ENCODE measurements at places on chromosomes 2 and 18. TPM values are rescaled to one million over a fixed set of nuclear protein-coding genes. Genes with fewer than 3 reads are reported as not detected.
A peak's percentile ranks its signal among the peaks of the same experiment; 100 is the strongest.

DNA sequence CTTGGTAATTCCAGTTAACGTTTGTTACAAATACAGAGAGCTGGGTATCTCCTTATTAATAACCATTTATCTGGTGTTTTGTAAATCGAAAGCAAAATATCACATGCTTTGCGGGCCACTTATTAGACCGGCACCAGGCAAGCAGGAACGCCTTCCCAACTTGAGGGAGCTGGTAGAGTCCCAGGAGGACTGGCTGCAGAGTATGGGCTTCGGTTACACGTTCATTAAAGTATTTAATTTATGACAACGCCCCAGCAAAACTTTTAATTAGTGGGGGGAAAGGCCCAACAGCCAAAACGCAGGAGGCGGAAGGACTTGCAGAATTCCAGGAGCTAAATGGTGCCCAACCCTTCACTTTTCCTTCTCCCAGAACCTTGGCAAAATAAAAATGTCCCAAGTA lies 3.7 kb downstream of the SMAD7 start:
- DNase-seq: no peak

DNA sequence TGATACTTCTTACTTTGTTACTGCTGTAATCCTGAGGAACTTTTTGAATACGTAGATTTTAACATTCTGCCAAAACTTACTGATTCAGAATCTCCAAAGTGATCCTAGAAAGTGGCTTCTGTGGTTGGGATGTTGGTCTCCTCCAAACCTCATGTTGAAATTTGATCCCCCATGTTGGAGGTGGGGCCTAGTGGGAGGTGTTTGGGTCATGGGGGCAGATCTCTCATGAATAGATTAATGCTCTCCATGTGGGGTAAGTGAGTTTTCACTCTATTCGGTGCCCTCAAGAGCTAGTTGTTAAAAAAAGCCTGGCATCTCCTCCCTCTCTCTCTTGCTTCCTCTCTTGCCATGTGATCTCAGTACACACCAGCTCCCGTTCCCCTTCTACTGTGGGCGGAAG lies 329.9 kb downstream of the HRH4 start:
- DNase-seq: no peak

DNA sequence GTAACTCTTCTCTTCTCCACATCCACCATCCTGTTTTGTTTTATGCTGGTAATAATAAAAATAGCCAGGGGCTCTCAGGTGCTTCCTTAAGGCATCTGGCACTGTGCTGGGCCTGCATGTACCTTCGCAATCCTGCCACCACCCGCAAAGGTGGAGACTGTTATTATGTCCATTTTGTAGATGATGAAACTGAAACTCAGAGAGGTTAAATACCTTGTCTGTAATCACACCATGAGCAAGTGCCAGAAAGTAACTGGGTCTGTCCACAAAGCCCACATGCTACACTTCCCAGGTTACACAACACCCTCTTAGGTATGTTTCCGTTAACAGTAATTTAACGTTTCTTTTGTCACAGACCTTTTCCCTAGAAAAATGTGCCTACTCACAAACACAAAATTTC lies 27.0 kb downstream of the NRP2 start:
- no peak for DNase-seq

DNA sequence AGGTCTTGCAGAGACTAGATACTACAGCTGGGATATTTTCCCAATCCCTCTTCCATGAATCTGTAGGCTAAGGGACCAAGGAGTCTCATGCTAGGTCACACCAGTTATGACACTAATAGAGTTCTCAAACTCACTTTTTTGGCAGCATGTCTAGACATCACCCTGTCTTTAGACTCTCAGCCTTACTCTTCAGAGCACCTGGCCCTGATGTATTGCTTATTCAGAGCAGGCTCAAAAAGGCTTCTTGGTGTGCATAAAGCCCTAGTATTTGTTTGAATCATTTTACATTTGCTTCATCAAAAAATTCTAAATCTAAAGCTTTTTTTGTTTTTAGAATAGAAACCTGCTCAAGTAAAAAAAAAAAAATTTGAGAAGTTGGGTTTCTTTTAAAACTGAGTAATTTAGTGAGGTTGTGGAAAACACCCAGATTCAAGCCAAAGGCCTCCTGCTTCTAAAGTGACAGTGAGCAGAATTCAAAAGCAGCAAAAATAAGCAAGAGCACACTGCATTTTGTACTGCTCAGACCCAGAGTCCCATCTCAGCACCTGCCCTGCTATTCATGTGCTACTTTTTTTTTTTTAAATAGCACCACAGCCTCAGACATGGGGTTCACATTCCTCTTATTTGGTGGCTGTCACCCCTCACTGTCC lies 18.0 kb upstream of the DNAH6 start:
- no peak for DNase-seq

DNA sequence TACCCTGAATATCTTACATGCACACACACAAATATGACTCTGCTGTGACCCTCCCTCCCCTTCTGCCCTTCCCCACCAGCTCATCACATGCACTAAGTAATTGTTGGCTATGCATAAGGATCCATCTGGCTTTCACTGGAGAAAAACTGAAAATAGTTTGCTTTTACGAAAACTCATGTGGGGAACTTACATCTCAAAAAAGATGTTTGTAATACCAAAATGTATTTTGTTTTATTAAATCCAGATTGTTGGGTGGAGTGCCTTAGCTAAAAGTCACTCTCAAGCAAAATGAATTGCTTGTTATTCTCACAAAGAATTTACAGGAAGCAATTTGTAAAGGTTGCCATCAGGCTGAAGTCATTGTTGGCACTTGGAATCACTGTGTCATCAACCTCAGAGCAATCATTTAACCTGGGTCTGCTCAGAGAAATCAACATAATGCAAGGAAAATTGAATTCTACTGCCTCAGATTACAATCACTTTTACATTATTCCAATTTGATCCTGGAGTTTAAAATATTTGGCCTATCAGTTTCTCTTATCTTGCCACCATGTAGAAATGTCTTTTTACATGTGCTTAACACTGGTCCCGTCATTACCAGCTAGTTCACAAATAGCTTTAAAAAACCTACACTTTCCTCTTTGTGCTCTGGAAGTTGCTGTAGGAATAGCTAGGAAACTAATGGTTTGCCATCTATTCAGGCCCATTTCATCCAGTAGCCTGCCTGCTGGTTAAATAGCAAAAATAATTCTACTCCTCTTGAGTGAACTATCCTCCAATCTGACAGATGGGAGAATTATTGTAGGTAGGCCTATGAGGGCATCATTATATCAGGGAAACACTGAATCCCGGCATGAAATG lies 90.3 kb upstream of the TMEM17 start:
- no peak for DNase-seq

DNA sequence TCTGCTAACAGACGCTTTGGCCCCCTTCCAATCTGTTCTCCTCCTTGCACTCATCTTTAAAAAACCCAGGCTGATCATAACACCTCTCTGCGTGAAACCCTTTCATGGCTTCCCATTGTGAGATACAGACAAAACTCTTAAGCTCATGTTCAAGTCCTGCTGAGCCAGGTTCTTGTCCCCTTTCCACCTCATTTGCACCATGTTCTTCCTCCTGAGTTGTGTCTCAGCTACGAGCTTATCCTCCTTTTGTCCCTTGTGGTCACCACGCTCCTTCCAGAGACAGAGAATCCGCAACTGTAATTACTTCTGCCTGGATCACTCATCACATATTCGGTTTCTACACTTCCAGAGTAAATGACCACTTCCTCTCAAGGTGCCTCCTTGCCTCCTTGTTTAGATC lies 238.8 kb downstream of the ACTR3 start:
- DNase-seq: no peak

- DNase-seq: no peak
Measured at GRCh38 chr2:3126171-3126910, 251.3 kb downstream of the EIPR1 start.

DNA sequence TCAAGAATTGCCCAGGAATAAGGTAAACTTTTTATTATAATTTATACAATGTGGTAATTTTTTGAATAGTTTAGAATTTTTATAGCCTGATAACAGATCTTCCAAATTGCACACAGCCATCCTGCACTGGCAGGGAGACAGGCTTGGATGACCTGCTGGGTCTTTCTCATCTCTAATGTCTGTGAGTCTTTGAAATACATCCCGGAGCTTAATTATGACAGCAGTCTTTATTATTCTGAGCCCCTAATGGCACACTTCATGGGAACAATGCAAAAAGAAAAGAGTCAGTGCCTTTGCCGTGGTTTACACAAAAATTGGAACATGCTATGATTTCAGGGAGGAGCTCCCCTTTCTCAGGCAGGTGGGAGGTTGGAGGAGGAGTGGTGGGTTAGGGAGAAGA lies 71.0 kb downstream of the TMEM182 start:
- no peak for DNase-seq

- no peak for DNase-seq
Measured at GRCh38 chr2:19774805-19775176, 127.0 kb downstream of the TTC32 start.

GRCh38 chr2:217105733-217106649 lies 246.1 kb upstream of the TNP1 start:
- DNase-seq: no peak

- DNase-seq: peak; percentile 12
Measured at GRCh38 chr2:126911111-126911796, 12.6 kb downstream of the TEX51 start.

GRCh38 chr2:48356701-48357325 lies 173.1 kb upstream of the STON1 start:
- DNase-seq: peak; percentile 70

- DNase-seq: peak; percentile 74
Measured at GRCh38 chr2:100580367-100581276, 17.8 kb downstream of the PDCL3 start.

DNA sequence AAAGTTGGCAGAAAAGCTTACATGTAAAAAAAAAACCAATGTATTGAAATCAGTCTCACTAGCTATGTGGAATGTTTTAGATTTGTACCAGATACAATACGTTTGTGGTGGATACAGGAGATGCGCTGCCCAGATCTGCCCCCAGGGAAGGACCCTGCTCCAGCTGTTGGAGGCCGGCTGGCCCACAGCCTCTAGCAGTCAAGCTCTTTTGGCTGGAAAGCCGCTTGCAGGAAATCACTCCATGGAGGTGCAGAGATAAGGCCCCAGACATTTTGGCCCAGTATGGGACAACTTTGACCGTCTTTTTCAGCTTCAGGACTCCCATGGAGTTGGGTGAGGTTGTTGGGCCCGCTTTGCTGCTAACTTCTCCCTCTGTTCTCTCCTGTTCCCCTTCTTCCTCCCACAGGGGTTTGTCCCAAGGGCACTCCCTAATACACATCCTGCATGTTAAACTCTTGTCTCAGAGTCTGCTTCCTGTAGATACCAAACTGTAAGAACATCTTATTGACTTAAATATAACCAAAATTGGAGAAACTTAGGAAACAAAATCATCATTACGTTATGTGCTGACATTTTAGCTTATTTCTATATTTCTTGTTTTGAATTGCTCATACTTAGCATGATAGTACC lies 1.7 kb upstream of the QPCT start:
- DNase-seq: no peak

DNA sequence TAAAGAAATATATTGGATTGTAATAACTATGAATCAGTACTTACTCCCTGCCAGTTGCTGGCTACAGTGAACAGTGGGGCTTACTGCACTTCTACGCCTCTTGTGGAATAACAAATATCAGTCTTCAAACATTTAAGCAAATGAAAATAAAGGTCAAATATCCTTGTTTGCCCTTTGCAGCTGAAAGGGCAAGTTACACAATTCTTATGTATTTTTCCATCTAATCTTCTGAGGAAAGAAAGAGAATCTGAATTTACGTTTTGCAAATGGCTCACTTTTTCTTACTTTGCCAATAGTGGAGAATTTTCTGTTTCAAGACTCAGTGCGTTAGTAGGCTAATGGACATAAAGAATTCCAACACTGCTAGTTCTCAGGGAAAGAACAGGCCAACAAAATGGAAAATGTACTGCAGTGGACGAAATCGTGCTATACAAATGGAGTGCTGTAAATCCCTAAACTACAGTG lies 157.2 kb upstream of the TMEM200C start:
- no peak for DNase-seq

- no peak for DNase-seq
Measured at GRCh38 chr2:205636549-205637319, 45.6 kb upstream of the NRP2 start.

- DNase-seq: no peak
Measured at GRCh38 chr18:13530033-13530878, 196.1 kb downstream of the FAM210A start.

GRCh38 chr2:51424418-51424817 lies 392.5 kb upstream of the NRXN1 start:
- no peak for DNase-seq

- peak; percentile 38 for DNase-seq
Measured at GRCh38 chr2:25606892-25607291, 66.5 kb downstream of the DTNB start.

DNA sequence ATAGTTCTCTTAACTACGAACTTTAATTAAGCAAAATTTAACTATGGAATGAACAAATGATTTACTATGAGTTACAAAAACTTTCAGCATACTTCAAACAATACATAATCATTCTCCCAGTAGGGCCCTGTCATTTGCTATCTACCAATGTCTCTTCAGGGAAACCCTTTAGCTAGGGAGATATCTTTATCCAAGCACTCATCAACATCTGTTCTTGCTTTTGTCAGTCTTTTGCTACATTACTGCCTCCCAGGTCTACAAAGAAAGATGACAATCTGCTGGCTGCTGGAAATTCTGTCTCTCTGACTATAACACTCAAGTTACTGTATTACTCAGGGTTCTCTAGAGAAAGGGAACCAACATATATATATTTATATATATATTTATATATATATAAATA lies 1626.3 kb upstream of the CELF4 start:
- DNase-seq: no peak

- no peak for DNase-seq
Measured at GRCh38 chr2:80299661-80300060, 4.9 kb downstream of the LRRTM1 start.

- DNase-seq: peak; percentile 45
Measured at GRCh38 chr2:25388491-25388890, 46.8 kb upstream of the DNMT3A start.

DNA sequence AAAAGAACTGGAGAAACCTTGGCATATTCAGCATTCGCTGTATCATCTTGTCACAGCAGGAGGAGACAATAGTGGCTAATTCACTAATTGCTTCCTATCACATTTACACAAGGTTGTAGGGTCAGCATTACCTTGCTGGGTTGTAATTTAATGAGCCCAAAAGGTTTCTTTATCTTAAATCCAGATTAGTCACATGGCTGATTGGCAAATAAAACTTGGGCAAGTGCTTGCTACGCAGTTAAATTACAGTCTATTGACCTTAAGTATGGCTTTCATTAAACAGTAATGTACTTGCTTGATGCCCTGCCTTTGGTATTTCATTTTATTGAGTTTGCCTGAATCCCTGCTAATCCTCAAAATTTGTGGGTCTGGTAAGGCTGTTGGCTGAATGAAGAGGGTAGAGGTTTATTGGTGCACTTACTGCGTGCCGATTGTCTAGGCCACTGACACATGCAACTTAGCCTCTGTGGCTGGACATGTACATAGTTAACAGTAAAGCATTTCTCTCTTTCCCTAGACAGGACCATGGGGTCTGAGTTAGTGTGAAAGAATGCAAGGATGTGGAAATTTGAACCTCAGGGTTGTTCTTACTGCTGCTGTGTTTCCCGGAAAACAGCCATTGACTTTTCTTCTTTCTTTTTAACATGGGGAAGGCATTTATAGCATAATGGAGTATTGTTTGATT lies 34.3 kb downstream of the FMNL2 start:
- no peak for DNase-seq

Gene TUBA3D
- not detected for total RNA-seq

Gene SLC9A4
- 0.08 TPM for total RNA-seq

Gene KCNJ13
- total RNA-seq: not detected

Gene NAB1
- total RNA-seq: 23.4 TPM

Gene TANK
- total RNA-seq: 68.2 TPM

Gene SPEG
- total RNA-seq: 11.6 TPM

Gene CCL20
- total RNA-seq: not detected

Measured in activated CD8-positive, alpha-beta T cell treated with anti-CD3 and anti-CD28 coated beads, Interleukin-2, amount 10 ng/mL, durations not matched to agents 7 days and 5 days (primary cell).